Natural killer cell (primary cell): ENCODE measurements at places on chromosomes 6 and 20. TPM values are rescaled to one million over a fixed set of nuclear protein-coding genes. Genes with fewer than 3 reads are reported as not detected.

Gene SLC35B2
- 27.7 TPM for total RNA-seq

Gene MACROD2
- 0.19 TPM for total RNA-seq

Gene BANF2
- not detected for total RNA-seq

Gene MYCT1
- total RNA-seq, result 0.25 TPM

Gene BFSP1
- total RNA-seq, result 2.7 TPM

Gene STX11
- 38.3 TPM for total RNA-seq

Gene SALL4
- total RNA-seq, result 0.42 TPM

Gene ZNF217
- total RNA-seq, result 59.0 TPM

Gene RIPPLY2
- total RNA-seq, result not detected

Gene SPTLC3
- 1.5 TPM for total RNA-seq

Gene CDK19
- 21.2 TPM for total RNA-seq

Gene RAET1L
- not detected for total RNA-seq

Gene FAM209A
- 4.0 TPM for total RNA-seq

Gene CNKSR3
- total RNA-seq, result not detected

Gene HSPA12B
- total RNA-seq, result not detected

Gene RBPJL
- not detected for total RNA-seq

Gene TMEM244
- not detected for total RNA-seq

Gene TREM1
- total RNA-seq, result 44.2 TPM

Gene CDH4
- total RNA-seq, result 0.18 TPM

Gene BPI
- total RNA-seq, result not detected

Gene TPBG
- total RNA-seq, result 0.33 TPM

Gene PLN
- not detected for total RNA-seq

Gene PGC
- total RNA-seq, result not detected

Gene LMBRD1
- 41.1 TPM for total RNA-seq

Gene TRIM40
- 0.30 TPM for total RNA-seq

Gene SFTA2
- not detected for total RNA-seq

Gene PLCB1
- 57.7 TPM for total RNA-seq

Gene PCSK2
- total RNA-seq, result not detected

Gene RHAG
- not detected for total RNA-seq

Gene SLC17A3
- 1.5 TPM for total RNA-seq

Gene PNLDC1
- total RNA-seq, result not detected

Gene BMP7
- total RNA-seq, result not detected
